Stimulated activated CD8-positive, alpha-beta memory T cell treated with anti-CD3 and anti-CD28 coated beads, Interleukin-4, amount 100 ng/mL, for 1 hour (primary cell): ENCODE measurements at places on chromosomes 5 and 9.

DNA sequence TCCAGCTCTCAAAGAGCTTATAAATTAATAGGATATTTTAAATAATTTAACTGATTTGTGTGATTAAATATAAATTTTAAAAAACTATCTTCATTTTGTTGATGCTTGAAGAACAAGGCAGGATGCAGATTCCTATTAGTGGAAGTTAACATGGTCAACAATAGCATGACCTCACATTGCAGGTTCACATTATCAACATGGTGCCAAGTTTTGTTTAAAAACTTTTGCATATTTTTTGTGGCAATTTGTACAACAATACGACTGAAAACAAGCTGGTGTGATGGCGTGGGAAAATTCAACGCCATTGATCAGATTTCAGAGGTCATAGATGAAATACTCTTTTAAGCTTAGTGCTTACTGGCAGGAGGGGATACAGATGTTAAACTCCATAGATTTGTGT lies 114.1 kb upstream of the MYO10 start:
- DNase-seq: no peak

- no peak for DNase-seq
Measured at GRCh38 chr5:11385251-11385900, 518.9 kb downstream of the CTNND2 start.

GRCh38 chr5:90844931-90845330 lies 286.3 kb downstream of the ADGRV1 start:
- DNase-seq: no peak

DNA sequence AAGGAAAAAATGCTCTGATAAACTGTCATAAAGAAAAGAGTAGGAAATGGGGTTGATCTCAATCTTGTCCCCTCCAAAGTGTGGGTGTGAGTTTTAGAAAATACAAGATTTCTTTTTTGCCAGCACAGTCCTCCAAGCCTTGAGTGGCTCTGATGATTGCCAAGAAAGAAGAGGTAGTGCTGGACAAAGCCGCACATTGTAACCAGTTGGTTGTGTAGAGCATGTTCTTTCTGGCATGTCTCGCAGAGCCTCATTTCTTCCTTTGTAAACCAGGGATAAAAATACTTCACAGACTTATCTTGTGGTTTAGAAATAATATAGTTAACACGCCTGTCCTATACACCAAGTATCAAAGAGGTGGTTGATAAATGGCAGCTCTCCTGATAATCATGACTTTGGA lies 30.4 kb downstream of the PRLR start:
- no peak for DNase-seq

- no peak for DNase-seq
Measured at GRCh38 chr9:123631862-123632261, 275.9 kb downstream of the CRB2 start.

GRCh38 chr5:72167804-72168203 lies 60.5 kb downstream of the MAP1B start:
- no peak for DNase-seq

DNA sequence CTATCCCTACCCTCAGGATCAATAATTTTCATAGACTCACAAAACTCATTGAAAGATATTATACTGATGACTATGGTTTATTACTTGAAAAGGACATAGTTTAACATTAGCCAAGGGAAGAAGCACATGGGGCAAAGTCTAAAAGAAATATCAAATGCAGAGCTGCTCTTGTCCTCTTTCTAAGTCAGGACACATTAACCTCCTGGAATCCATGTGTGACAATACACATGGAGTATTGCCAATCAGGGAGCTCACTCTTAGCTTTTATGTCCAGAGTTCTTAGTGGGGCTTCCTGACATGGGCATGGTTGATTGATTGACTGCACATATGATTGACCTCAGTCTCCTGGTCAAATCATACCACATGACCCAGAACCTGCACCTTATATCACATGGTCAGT lies 165.5 kb upstream of the COX7C start:
- no peak for DNase-seq

- DNase-seq: no peak
Measured at GRCh38 chr9:105972466-105973204, 278.3 kb downstream of the TMEM38B start.

DNA sequence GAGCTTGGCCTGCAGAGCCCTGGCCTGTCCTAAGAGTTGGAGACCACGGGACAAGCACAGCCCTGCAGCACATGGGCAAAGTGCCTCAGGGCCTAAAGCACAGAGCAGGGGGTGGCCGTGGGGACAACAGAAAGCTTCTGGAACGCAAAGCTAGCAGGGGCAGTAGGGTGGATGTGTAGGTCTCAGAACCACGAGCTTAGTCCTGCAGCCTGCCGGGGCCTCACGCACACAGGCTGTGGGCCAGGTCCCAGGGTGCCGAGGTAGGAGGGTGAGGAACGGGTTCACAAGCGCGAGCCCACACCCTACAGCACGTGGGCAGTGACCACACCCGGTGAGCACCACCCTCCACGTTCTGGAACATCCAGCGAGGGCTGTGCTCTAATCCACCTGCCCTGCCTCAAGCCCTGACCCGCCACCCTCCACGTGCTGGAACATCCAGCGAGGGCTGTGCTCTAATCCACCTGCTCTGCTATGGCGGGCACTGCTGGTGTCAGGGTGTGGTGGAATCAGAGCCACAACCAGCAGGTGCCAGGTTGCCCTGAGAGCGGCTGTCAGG lies 9.3 kb downstream of the CLPTM1L start:
- DNase-seq: no peak
